ENCODE measurements at places on chromosomes 12 and 14. TPM values are rescaled to one million over a fixed set of nuclear protein-coding genes. Genes with fewer than 3 reads are reported as not detected.

Gene C12orf76
- 6.4 TPM for total RNA-seq

Gene CCDC177
- 0.05 TPM for total RNA-seq

Gene CLEC1B
- total RNA-seq, result not detected

Gene KLHDC1
- total RNA-seq, result 1.2 TPM

Gene TAS2R50
- total RNA-seq, result not detected

Gene SLC5A8
- not detected for total RNA-seq

Gene SERPINA12
- total RNA-seq, result not detected

Gene ITGB7
- 140 TPM for total RNA-seq

- DNase-seq, result no peak
These were observed 61.7 kb downstream of the KIF26A start for GRCh38 chr14:104200106-104200505.

- no peak for DNase-seq
These were observed 414.0 kb downstream of the SOX5 start for GRCh38 chr12:23535441-23535840.

DNA sequence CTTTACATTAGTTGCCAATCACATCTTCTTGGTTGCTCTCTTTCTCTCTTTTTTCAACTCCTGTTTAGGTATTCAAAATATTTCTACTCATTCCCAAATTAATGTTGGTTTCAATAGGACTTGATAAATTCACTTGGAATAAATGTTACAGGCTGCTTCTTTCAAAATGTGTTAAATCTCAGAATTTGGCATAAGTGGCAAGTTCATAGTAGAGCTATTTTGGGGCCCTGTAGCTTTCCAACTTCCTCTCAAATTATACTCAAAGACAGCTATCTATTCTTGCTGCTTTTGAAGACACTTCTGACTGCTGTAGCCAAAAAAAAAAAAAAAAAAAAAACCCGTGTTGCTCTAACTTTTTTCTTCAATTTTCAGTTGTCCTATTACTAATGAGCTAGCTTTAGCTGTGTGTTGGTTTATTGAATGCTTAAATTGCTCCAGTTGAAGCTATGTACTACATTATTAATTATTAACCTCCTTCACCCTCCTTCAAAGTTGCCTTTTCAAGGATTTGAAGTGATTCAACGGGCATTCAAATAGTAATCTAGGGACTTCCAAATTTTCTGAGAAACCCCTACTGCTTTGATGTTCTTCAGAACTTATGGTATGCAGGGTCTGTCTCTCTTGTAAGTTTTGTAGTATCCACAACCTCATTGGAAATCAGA is 554.6 kb upstream of the FLRT2 start:
- DNase-seq, result no peak

DNA sequence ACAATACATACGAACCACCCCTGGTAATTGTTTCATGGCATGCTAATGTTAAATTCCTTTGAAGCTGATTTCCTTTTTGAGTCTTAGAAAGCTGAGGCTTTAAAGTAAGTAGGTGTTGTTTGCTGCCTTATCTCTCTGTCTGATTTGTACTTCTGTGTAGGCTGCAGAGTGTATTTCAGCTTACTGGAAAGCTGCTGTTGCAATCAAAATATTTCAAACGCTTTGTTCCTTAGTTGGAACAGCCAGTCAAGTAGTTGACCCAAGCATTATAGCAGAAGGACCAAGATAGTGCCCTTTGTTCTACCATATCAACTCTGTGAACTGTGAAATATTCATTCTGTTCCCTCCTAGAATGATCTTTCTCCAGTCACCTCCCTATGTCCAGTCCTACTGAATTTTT is 3.1 kb downstream of the PKP2 start:
- no peak for DNase-seq

DNA sequence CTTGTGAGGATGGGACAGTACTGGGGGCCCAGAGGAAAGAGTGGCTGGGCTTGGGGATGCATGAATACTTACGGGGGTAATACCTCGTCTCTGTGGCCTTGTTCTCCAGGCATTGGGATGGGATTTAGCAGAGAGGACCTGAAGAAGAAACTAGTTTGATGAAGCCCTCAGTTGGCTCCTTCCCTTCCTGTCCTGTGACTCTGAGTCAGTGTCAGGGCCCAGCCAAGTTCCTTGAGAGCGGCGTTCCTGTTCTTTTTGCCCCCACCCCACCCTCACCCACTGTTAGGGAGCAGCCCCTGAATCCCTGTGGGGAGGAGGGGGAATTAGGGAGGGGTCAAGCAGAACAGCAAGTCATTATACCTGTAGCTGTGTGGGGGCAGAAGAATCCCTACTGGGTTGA is 5.2 kb upstream of the LRP1-AS start:
- no peak for DNase-seq

DNA sequence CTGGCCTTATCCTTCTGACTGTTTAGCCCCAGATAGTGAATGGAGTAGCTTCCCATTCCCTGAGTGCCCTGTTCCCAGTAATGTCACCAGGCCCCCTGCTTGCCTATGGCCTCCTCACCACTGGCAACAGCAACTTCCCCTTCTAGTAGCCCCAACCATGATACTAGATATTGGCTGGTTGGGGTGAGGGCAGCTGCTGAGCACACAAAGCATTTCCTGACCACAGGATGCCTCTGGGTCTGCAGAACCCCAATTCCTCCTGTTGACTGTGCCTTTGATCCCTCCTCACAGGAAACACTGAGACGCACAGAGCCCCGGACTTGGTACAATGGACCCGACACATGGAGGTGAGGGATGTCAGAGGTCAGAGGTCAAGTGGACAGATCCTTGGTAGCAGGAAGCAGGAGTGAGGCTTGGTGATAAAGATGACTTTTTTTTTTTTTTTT is 597 bp downstream of the SOAT2 start:
- DNase-seq, result no peak

DNA sequence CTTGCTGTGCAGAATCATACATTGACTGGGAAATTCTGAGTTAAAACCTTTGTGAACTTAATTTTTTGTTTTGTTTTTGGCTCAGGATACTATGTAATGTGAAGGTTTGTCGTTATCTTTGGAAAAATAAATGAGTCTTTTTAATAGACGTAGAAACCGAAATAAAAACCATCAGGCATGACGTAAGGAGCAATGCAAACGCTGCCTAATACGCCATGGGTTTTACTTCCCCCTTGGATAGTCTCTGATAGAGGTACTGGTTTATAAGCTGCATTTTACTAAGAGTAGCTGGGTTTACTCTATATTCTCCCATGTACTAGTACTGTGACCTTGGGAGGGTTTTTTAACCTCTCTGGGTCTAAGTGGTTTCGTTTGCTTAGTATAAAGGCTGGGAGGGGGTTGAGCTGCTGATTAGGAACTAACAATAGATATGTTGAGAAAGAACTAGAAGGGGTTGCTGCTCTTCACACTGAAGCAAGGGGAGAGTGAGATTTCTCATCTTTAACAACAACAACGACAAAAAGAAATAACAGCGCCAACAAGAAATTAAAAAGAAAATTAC is 66.8 kb upstream of the SLCO1C1 start:
- no peak for DNase-seq

DNA sequence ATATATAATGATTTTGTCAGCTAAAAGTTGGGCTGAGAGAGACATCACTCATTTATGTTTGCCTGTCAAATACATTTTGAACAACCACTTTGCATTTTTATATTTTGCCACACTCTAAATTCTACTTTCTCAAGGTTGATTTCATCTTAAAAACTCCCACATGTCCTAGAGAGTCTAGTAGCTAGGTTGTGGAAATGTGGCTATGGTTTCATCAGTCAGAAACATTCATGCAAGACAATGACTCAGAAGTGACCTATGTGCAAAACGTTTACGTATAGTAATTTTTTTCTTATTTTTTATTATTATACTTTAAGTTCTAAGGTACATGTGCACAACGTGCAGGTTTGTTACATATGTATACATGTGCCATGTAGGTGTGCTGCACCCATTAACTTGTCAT is 27.4 kb upstream of the PRKD1 start:
- no peak for DNase-seq

DNA sequence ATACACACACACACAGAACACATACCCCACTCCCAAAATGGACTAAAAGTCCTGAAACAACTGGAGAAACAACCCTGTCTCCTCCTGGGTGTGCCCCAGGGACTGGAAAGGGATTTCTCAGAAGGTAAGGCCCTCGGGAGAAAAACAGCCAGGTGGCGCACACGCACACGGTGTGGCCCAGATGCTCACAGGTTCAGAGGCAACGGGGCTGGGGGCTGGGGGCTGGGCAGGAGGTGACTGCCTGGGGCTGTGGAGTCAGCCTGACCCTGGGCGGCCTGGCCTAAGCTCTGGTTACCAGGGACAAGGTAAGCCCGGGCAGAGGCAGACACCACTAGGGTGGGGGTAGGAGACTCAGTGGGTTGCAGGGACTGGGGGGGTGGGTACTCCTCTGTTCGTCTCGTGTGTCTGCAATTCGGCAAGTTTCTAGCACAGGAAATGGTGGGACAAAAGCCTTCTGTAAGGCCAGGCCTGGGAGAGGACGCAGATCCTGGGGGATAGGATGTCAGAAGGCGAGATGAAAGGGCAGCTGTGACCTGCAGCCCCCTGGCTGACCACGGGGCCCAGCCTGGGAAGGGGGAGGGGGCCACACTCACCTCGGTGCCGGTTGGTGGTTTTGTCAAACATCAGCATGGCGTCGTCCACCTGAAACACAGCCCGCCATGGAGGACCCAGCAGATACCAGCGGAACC is 10.4 kb downstream of the MSI1 start:
- no peak for DNase-seq
